Fibroblast of skin of left biceps (primary cell): ENCODE measurements at places on chromosomes 2 and 18.

DNA sequence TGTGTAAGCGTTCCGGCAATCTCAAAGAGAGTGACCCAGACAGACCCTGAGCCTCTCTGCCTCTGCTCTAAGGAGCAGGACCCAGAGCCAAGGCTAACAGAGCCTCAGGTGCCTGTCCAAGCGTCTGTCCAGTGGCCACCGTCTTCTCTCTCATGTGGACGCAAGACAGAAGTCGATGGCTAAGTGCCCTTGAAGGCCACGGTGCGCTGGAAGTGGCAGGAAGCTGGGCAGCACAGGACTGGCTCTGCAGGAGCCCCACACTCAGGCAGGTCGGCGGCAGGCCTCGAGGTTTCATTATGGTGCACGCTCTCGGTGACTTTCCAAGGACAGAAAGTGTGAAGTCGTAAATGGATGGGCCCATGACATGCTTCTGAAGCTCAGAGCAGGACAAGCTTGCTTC lies 49.1 kb downstream of the HDAC4 start:
- DNase-seq, result no peak

DNA sequence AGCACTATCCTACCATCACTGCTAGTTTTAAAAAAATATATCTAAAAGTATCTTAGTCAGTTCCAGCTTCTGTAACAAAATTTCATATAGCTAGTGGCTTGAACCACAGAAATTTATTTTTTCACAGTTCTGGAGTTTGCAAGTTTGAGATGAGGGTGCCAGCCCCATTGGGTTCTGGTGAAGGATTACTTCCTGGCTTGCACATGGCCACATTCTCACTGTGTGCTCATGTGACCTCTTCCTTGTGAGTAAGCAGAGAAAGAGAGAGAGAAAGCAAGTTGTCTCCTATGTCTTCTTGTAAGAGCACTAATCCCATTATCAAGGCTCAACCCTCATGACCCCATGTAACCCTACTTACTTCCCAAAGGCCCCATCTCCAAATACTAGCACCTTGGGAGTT lies 158.9 kb downstream of the DOK6 start:
- no peak for DNase-seq

- no peak for DNase-seq
Observed at GRCh38 chr2:69026691-69027459, 13.9 kb downstream of the ANTXR1 start.

DNA sequence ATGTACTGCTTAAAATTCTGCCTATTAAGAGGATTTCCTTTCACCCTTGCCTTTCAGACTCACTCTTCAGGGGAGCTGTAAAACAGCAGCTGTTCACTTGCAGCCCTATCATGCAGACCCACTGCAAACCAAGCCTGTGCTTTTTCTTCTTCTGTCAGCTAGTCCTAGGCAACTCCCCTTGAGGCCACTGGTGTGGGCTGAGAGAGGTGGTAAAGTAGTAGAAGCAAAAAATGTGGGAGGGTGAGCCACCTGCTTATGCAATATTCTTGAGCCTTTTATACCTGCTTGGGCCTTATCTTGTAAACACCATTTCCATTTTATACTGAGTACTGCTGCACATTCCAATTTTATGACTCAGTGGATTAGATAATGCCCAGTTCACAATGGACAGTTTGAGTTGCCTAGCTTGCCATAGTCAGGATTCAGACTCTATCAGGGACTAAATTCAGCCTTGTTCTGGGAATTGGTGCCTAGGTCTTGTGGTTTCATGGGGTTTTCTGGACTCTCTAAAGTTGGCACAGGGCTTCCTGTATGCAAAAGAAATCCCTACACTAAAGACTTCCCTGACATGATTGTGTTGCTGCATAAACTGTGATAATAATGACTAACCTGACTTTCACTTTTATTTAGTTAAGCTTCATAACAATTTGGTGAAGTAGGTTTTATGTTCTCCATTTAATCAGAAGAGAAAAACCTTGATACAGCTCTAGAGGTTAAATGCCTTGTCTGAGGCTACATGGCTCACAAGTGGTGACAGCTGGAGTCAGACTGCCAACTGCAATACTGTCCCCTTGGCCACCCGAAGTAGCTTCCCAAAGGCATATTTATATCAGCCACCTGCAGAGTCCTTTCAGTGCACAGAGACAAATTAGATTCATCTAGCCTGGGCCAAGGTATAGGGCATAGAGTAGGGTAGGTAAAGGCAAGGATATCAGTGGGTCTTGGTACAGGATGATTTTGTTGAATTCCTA lies 47.4 kb upstream of the KDM3A start:
- DNase-seq, result no peak

- DNase-seq, result no peak
Observed at GRCh38 chr2:147049957-147050356, 794.9 kb upstream of the ACVR2A start.

GRCh38 chr18:39191931-39192330 lies 1626.3 kb upstream of the CELF4 start:
- DNase-seq, result no peak

GRCh38 chr2:18464913-18465312 lies 95.5 kb downstream of the RDH14 start:
- no peak for DNase-seq

GRCh38 chr2:173050684-173051083 lies 25.0 kb upstream of the MAP3K20 start:
- no peak for DNase-seq

DNA sequence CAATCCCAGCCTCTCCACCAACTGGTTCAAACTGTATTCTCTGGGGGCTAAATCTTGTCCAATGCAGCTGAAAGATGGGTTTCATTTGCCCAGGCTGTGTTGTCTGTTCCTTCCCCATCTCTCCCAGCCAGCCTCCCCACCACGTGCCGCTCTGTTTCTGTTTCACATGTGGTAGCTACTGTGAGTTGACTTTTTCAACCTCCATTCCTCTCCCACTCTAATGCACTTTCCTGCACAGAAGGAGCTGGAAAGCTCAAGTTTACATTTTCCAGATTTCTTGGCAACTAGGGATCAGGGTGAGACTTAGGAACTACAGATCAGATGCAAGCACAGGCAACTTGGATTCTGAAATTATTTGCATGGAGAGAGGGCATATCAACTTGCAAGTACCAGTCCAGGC lies 19.0 kb upstream of the NPAS2 start:
- DNase-seq, result no peak

DNA sequence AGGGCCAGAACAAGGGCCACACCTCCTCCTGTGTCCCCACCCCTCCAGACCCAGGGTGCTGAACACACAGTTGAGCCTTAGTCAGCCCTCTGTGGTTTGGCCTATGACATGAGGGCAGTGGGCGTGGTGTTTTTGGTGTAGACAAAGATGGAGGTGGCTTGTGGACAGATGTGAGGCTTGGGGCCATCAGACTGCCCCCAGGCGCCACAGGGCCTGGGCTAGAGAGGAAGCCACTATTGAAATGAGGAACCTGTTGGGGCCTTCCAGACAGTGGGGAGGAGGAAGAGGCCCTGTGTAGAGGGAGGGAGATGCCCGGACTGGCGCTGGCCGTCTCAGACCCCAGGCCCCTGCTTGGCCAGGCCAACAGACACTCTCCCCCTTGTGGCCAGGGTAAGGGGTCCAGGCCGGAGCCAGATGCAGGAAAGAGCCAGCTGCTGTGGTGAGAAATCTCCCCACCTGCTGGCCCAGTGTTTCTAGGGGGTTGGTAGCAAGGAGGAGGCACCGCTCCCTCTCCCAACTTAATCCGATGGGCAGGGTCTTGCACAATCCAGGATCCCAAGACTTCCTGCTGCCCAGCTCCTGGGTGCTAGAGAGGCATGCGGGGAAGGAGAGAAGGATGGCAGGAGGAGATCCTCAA lies 53.8 kb downstream of the SMAD7 start:
- DNase-seq, result no peak

DNA sequence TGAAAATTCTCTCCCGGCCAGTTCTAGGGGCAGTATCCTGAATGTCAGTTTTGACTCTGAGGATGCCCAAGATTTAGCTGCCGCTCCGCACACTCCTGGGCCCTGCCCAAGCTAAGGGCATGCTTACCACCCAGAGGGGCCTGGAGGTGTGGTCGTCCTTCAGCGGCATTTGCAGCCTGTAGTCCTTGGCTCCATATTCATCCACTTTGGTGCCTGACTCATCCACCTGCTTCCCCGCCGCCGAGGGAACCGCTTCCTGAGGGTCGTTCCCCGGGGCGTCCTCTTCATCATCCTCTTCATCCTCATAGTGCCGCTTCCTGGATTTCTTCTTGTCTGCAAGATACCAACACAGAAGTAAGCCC lies 577 bp downstream of the ERCC3 start:
- no peak for DNase-seq

- DNase-seq, result no peak
Observed at GRCh38 chr18:69408522-69408921, 7.8 kb downstream of the DOK6 start.

DNA sequence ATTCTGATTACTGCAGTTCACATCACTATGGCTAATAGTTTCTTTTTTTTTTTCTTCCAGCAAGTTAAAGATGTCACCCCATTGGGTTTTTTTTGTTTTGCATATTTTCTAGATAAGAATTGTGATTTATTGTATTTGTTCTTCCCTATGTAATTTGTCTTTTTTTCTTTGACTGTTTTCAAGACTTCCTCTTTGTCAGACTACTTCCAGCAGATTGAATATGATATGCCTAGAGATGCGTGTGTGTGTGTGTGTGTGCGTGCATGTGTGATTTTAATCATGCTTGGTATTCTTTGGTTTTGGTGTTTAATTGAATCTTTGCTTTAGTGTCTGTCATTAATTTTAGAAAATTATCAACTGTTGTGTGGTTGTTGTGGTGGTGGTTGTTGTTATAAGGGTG lies 166.7 kb upstream of the SLC39A10 start:
- DNase-seq, result no peak

GRCh38 chr2:78237704-78238103 lies 715.5 kb upstream of the LRRTM4 start:
- DNase-seq, result no peak

- DNase-seq, result peak; percentile 19
Observed at GRCh38 chr2:170842785-170843184, 26.1 kb downstream of the GAD1 start.

DNA sequence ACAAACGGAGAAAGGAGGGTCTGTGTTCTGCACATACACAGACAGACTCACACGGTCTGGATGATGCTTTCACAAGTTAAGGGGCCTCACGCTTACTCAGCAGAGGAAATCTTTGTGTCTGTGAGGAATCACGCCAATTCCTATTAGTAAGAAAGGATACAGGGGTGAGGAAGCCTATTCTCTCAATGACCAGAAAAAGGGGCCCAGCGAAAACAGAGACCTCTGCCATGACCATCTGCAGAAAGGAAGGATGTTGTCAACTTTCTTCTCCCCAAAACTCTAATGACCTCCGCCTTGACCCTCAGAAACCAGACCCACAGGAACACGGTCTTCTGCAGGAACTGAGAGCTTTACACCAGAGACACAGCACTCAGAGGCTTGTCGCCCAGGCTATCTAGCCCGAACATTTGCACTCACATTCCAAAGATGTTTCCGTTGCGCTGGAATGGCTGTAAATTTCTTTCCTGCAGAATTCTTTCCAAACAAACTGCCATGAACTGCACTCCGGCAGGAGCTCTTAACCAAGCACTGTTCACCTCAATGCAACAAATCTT lies 186.3 kb downstream of the TCF4 start:
- peak; percentile 86 for DNase-seq

GRCh38 chr18:12287131-12287681 lies 20.8 kb upstream of the TUBB6 start:
- no peak for DNase-seq

DNA sequence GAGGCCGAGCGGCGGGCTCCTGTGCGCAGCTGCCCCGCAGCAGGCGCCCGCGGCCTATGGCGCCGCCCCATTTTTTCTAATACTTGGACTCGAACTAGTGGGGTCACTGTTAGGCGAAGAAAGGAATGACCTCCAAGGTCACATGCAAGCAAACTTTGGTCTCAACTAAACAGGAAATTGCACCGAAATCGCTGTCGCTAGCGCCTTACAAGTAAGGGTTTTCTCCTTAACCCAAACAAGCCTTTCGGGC lies 339 bp downstream of the ACAA2 start:
- no peak for DNase-seq

GRCh38 chr18:23336101-23336500 lies 117.0 kb upstream of the RIOK3 start:
- DNase-seq, result no peak

DNA sequence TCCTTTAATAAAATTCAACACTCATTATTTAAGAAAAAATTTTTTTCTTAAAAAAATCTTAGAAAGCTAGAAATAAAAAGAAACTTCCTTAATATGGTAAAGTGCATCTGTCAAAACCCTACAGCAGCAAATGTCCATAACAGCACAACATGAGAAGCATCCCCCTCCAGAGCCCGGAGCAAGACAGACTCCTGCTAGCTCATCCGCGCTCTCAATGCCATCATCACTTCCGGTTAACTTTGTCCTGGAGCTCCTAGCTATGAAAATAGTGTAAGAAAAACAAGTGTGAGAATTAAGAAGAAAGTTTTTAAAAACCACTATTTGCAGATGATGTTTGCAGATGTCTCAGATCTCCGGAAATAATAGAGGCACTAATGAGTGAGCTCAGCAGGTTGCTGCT lies 103.1 kb downstream of the TEX51 start:
- DNase-seq, result no peak

DNA sequence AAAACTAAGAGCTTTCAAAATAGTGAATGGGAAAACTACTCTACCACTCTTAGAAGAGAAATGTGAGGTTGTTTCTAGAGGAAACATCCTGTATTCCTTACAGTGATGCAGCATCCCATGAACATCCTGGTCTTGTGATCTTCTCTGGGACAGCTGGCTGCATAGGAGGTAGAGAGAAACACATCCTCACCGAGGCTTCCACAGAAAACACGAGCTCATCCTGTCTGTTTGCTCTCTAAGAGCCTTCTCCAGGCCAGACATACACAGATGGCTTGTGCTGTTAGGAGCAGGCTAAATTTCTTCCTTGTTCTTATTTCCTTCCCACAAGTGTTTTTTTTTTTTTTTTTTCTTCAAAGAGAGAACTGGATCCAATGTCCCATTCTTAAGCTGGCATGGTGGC lies 14.7 kb upstream of the FZD7 start:
- no peak for DNase-seq

GRCh38 chr2:55585451-55586080 lies 31.9 kb downstream of the PPP4R3B start:
- DNase-seq, result peak; percentile 8

DNA sequence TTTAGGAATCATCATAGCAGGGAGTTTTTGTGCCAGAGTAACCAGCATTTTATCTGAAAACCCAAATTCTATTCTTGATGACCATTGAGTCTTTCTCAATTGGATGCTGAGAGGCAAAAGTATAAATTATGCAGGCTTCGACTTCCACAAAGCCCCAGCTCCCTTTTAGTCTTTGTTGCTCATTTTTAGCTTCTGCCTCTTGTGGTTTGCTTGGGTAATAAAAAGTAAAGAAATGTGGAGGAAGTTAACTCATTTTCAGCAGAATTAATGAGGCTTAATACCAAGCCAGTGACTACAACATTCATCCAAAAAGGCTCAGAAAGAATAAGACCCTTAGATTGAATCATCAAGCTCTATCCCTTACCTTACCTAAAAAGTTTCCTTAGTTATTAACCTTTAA lies 18.6 kb downstream of the ERMN start:
- DNase-seq, result peak; percentile 13

DNA sequence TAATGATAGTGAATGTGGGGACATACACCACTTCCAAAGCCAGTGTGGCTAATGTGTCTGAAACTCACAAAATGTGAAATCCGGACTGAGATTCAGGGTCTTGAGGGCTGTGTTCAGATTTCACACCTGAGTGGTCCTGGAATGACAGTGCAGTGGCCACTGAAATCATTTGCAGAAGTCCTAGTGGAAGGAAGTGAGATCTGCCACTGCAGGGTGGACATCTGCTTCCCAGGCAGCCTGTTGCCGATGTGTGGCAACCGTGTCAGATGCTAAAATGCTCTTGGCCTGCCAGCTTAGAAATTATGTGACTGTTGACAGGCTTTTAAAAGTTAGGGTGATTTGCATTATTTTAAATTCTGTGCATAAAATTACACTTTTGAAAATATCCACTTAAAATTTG lies 77.8 kb upstream of the TMEM200C start:
- DNase-seq, result no peak
